ENCODE measurements at places on chromosomes 3 and 15.

- no peak for DNase-seq
Observed at GRCh38 chr3:13023235-13023970, 49.8 kb downstream of the IQSEC1 start.

DNA sequence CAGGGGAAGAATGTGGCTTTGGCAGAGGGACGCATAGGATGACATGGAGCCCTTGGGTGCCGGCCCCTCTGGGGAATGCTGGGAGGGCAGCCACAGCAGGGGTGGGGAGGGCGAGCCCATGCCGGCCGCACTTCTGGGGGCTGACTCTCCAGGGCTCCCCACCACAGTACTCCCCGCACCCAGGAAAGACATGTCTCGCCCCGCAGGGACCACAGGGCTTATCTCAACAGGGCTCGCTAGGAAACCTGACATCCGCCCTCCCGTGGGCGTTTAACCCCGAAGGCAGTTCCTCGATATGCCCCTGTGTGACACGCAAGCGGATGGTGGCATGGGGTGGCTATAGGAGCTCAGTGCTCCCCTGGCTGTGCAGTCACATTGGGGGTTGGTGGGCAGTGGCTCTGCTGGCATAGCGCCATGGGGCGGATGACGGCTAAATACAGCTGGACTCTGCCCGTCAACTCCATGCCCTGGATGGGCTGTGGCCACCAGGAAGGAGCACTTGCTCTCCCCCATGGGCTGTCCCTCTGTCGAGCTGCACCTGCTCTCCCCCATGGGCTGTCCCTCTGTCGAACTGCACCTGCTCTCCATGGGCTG lies 141.4 kb downstream of the ADAMTS17 start:
- DNase-seq = no peak

DNA sequence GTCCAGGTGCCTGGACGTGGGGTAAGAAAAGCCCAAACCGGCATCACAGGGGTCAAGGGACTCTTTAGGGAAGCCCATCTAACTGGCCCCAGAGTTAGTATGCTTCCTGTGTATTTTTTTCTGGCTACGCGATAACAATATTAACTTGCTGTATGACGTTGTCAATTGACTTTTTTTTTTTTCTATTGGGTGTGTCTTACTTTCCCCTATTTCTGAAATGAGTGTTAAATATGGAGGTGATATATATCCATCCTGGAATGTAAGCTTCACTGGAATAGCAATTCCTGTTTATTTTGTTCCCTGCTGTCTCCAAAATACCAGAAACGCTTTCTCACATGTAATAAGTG lies 598 bp upstream of the GMNC start:
- DNase-seq = no peak

DNA sequence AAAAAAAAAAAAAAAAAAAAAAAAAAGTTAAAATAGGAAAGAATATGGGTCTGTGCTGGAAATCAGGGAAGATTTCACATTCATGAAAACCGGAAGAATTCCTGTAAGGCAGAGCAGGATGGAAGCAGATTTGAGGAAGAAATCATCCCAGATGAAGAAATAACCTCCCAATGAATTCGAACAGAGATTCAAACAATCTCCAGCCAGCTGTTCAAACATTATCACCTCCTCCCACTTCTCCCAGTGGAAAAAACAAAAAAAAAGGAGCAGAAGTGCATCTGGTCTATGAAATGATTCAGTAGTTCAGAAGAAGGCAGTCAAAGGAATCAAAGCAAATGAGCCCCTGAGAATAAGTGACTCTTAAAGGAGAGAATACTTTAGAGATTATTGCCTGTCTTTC lies 33.1 kb downstream of the CP start:
- no peak for DNase-seq

- DNase-seq = no peak
Observed at GRCh38 chr15:62462721-62463120, 297.6 kb upstream of the C2CD4B start.

DNA sequence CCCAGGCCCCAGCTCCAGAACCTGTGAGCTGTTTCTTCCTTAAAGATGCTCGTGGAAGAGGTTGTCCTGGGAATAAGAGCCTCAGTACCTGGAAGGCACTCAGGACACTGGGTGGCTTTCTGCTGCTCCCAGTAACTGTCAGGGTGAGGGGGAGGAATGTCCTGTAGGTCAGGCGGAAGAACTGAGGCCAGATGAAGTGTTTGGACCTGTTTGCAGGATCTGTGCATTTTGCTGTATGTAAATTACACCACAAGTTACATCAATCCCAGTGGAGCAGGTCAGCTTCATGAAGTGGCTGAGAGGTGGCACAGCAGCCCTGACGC lies 27.1 kb downstream of the HDAC11 start:
- no peak for DNase-seq

DNA sequence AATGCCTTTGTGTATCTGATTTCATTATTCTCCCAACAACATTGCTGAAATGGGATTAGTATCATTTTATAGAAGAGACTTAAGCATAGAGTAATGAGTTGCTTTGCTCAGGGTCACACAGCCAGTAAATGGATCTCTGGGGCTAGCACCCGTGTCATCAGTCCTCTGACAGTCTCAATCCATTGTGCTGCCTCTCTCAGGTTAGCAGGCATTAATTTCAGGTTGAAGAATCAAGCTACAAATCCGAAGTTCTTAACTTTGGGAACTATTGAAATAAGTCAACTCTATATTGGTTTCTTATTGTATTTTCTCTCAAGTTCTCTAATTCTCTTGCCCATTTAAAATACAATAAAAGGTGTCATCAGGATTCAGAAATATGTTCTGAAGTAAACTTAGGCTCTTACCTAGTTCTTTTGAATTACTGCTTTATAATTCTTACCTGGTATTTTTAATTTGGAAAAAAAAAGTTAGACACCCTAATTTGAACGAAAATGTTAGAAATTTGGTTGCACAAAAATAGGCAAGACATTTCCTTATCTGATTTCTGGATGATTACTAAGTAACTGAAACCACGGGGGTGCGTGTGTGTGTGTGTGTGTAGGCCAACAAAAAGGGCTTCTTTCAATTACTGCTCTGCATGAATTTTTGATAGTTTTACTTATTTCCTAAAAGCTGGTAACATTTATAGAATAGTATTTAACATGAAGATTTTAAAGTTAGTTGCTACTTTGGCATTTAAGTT lies 189.8 kb downstream of the MBNL1 start:
- no peak for DNase-seq

- no peak for DNase-seq
Observed at GRCh38 chr3:71128961-71129360, 454.6 kb downstream of the FOXP1 start.

DNA sequence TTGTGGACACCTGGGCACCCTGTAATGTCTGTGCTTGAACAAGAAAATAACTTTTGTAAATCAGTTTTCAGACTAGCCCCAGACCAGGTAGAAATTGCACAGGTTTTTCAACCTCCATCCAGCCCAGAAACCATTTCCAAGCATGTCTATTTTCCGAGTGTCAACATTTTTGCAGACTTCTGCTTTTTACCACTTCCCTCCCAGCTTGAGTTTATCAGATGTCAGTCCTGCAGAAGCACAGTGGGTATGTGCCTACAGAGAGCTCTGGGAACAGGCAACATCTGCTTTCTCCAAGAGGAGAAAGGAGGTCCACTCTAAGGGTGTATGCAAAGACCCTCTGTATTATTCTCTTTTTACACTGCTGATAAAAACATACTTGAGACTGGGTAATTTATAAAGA lies 83.9 kb downstream of the LRRK1 start:
- no peak for DNase-seq

- no peak for DNase-seq
Observed at GRCh38 chr15:58608129-58608590, 141.3 kb downstream of the ADAM10 start.

DNA sequence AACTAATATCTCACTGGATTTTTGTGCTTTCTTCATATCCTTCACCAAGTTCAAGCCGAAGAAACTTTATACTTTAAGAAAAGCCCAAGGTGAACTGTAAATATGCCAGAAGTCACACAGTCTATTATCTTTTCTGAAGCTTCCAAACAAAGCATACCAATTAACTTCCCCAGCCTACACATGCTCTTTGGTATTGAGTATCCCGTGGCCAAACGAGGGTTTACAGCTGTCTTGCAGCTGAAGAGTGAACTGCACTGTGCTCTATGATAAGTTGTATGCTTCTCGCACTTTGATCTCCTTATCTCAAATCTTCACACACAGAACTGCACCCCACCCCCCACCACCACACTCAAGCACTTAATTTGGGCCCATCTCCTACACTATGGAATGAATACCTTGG lies 215.6 kb upstream of the VEPH1 start:
- DNase-seq = no peak

DNA sequence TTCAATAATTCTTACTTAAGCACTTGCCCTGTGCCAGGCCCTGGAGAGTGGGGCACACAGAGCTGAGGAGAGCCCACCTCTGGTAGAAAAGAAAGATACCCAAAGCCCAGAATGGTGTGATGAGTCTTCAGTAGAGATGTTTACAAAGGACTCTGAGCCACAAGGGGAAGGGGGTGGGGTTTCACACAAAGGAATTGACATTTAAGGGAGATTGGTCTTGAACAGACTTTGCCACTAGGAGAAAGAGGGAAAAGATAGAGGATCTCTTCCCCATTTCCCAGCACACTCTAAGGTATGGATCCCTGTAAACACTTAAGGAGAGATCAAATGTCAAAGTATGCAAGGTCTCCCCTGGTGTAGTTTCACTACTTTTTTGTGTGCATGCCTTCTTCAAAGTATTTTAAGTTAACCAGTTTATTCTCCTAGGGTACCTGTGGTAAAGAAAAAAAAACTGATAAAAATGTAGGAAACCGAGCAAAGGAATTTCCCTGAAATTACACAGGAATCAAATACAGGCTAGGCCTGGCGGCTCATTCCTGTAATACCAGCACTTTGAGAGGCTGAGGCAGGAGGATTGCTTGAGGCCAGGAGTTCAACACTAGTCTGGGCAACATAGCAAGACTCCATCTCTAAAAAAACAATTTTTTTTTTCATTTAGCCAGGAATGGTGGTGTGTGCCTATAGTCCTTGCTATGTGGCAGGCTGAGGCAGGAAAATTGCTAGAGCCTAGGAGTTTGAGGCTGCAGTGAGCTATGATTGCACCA lies 117.6 kb upstream of the SKOR1 start:
- DNase-seq = no peak

- DNase-seq = peak; percentile 93
Observed at GRCh38 chr15:70892002-70892911, at the start of the genes LRRC49 and THAP10. Gene LRRC49 (plus strand): TSS chr15:70892826. CDS start chr15:70892895, 69 bp downstream. Gene THAP10 (minus strand): TSS chr15:70892433. CDS start chr15:70892272, 161 bp downstream.

GRCh38 chr15:40340038-40340739 lies 550 bp downstream of the CCDC9B start:
- peak; percentile 22 for DNase-seq

- no peak for DNase-seq
Observed at GRCh38 chr3:134477002-134477401, 8.8 kb downstream of the ANAPC13 start.

DNA sequence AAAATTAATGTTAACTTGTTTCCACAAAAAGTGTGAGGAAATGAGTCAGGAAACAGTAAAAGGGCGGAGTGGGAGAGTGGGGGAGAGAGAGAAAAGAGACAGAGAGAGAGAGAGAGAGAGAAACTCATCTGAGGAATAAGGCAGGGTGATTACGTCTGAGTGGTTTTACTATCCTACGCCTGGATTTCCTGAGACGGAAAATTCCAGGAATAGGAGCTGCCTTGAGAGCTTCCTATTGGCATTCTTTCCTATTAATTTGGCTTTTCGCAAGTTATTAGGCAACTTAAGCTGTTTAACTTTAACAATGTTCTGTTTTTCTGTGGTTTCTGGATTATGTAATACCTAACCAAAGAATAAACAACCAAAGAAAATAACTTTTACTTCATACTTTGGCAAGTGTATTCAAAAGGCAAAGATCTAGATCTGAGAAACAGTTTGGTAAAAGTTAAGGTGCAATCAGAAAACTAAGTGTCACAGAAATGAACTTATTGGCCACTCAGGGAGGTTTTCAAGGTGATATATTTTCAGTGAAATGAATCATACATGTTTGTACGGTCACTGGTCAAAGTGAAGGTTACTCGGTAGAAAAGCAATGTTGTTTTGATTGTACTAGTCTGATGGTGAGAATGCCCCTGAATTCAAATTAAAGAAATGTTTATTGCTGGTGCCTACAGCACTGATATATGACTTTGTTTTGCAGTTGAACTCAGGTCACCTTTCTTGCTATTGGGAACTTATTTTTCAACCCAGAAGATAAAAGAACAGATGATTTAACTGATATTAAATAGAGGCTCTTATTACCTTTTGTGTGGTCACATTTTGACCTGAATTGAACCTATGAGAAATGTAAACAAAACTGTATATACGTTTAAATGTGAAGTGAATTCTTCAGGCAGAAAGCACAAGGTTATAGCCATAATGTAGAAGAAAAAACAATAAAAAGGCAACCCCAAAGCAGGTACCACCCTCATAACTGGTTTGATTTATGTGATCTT lies 39.9 kb upstream of the TNFSF10 start:
- peak; percentile 80 for DNase-seq

DNA sequence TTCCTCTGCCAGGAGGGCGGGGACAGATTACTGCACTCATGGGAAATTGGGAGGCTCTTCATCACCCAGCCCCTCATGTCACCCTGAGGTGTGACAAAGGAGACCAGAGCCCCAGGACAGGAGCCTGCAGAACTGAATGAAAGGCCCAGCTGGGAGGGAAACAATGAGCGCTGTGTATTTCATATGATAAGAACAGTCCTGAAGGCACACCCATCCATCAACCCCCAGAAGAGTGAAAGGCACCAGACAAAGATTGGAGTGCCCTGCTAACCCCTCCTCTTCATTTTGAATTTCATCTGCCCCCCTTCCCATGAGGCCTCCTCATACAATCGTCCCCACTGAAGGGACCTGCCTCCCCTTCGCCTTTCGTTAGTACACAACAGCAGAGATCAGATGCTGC lies 160.0 kb upstream of the PRICKLE2 start:
- no peak for DNase-seq

GRCh38 chr15:94047566-94047965 lies 183.8 kb upstream of the MCTP2 start:
- DNase-seq = no peak

GRCh38 chr3:152122851-152123250 lies 145.9 kb upstream of the MBNL1 start:
- DNase-seq = no peak

- no peak for DNase-seq
Observed at GRCh38 chr15:59116141-59116540, 11.2 kb downstream of the CCNB2 start.

DNA sequence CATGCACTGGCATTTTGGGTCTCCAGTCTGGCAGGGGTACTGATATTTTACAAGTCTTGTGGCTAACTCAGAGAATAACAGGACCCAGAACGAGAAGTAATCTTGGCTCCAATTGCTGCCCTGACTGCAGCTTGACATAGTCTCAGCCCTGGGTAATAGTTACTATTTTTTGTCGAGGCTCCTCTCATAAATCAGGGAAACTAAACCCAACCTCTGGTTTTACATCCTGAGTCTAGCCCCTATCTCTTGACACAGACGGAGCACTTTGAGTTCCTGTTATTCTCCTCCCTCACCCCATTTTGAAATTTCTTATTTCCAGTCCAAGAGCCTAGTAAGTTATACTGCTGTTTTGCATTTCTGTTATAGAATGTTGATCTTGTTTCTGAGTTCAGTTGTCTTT lies 276.1 kb upstream of the GOLIM4 start:
- DNase-seq = no peak

Data from RCC 7860 (cell line).